ENCODE measurements at places on chromosomes 7 and 10. TPM values are rescaled to one million over a fixed set of nuclear protein-coding genes. Genes with fewer than 3 reads are reported as not detected.

OR2A7 gene
- total RNA-seq = not detected

NSMCE4A gene
- 56.9 TPM for total RNA-seq

CELF2 gene
- total RNA-seq = 0.05 TPM

PNLIPRP1 gene
- total RNA-seq = not detected

TRIM74 gene
- 0.21 TPM for total RNA-seq

LAMTOR4 gene
- 172 TPM for total RNA-seq

Measured in A549 treated with Mapracorat at 1 μM for 4 hours (cell line).